ENCODE measurements at places on chromosomes 12 and 14.

- peak; percentile 53 for DNase-seq
These were observed 182.9 kb upstream of the SLC38A2 start for GRCh38 chr12:46555406-46555852.

GRCh38 chr12:32107359-32108267, 966 bp downstream of the BICD1 start:
- peak; percentile 54 for DNase-seq

DNA sequence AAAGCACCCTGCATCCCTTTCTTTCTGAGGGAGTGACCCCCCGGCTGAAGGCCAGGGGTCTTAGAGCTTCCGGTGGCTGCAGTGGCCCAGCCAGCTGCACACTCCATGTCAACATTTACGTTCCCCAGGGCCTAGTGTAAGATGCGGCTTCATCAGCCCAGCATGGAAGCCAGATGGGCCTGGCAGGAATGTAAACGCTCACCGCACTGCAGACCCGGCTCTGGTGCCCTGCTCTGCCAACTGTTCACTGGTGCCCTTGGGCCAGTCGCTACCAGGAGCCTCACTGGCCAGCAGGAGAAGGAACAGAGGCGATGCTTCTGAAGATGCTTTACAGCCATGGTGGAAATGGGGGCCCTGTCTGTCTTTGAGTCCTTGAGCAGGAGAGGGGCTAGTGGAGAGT, 8.6 kb upstream of the TMEM119 start:
- no peak for DNase-seq

- no peak for DNase-seq
These were observed 227.0 kb downstream of the PPM1H start for GRCh38 chr12:62707939-62708338.

DNA sequence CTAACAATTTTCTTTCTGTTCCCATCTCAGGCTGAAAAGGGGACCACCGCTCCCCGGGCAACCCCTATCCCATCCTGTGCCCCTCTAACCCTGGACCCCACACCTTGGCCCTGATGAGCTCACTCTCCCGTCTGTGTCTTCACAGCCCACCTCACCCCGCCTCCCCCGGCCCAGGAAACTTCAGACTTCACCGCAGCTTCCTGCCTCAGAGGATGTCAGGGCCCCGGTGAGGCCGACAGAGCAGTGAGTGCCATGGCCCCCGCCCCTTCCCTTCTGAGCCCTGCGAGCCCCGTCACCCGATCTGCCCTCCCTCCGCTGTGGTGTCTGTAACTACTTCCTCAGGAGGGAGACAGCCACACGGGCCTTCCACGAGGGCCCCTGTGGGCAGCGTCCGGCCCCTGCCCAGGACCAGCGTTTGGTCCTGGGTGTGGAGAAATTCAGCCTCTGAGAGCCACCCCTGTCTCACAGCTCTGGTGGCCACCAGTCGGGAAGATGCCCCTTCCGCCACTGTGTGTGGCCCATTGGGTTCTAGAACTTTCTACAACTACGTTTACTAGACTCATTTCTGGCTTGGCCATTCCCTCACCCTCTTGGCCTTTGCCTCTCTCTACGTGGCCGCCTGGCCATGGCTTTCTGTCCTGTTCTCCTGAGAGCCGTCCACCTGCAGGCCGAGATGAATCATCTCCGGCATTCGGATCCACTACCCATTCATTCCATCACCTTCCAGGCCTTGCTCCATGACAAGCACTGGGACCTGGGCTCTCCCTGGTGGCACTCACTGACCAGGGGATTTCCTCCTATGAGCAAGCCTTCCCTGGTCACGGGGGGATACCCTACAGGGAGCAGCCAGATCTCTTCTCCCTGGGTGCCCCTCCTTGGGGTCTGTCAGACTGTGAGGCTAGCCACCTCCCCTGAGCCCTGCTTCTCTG, 3.4 kb downstream of the RHOF start:
- DNase-seq, result no peak

DNA sequence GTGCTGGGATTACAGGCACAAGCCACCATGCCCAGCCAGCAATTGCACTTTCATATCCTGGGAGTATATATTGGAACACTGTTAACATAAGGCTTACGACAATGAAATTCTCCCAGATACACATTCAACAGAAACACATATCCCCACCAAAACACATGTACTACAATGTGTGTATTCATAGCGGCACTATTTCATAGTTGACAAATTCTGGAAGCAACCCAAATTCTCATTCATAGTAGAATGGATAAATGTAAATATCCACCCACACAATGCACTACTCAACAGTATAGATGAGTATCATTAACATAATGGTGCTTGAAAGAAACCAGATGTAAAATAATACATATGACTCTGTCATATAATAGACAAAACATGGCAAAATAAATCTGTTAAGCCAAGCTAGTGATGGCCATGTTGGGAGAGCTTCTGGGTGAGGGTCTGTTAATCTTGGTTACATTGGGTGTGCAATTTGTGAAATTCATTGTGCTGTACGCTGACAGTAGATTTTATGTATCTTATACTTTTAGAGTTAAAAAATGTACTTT, 2.6 kb upstream of the DNAAF2 start:
- DNase-seq, result no peak

- peak; percentile 20 for DNase-seq
These were observed 420.7 kb downstream of the ADAMTS20 start for GRCh38 chr12:43131301-43131700.

- peak; percentile 33 for DNase-seq
These were observed 334.5 kb downstream of the CACNA1C start for GRCh38 chr12:2387103-2387834.

DNA sequence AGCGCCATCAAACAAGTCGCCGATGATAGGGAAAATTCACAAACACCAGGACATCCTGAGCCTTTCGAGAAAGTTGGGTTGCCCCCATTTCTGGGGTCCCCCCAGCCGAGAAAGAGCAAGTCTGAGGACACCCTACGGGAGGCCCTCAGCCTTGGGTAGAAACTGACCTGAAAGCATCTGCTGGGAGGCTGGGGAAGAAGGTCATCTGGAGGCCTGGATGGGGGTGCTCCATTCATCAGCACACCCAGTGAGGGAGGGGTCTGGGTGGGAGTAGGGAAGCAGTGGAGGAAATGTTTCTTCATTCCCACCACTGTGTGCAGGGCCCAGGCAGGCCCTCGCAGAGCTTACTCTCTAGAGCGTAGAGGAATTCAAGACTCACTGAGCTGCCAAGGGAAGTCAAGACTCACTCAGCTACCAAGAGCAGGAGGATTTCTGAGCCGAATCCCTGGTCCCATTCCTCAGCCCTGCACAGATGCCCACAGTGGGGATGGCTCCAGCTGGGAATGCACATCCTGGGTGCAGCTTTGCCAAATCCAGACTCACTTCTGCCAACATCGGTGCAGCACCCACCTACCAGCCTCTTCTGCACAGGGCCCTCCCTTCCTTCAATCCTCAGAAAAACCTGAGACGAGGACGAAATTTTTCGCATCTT, 38.1 kb downstream of the DIO3 start:
- peak; percentile 3 for DNase-seq

DNA sequence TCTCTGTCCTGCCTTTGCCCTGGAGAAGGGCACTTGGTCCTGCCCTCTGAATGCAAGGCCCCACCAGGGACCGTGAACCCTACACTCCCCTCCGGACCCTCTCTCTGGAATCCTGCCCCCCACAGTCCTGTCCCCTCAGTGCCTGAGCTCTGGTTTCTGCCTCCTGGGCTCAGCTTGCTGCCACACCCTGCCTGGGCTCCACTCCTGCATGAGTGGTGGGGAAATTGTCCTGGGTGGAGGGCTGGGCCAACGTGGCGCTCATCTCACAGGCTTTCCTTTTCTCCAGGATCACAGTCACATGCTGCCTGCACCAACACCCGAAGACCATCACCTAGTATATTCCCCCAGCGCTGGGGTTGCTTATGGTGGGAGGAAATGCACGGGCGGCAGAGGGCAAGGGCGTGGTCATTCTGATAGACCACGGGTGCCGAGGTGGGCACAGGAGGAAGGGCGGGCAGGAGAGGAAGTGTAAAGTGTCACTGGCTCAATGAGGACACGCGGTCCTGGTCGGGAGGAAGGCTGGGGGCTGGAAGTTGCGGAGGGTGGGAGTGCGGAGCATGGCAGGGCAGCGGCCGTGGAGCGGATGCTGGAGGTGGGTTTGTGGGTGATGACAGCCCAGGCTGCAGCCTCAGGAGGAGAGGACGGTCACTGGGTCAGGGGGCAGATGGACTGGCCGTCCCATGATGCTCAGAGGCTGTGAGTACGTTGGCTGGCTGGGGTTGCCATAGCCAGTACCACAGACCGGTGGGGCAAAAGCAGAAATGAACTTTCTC, 99.5 kb downstream of the KIF26A start:
- DNase-seq, result no peak

DNA sequence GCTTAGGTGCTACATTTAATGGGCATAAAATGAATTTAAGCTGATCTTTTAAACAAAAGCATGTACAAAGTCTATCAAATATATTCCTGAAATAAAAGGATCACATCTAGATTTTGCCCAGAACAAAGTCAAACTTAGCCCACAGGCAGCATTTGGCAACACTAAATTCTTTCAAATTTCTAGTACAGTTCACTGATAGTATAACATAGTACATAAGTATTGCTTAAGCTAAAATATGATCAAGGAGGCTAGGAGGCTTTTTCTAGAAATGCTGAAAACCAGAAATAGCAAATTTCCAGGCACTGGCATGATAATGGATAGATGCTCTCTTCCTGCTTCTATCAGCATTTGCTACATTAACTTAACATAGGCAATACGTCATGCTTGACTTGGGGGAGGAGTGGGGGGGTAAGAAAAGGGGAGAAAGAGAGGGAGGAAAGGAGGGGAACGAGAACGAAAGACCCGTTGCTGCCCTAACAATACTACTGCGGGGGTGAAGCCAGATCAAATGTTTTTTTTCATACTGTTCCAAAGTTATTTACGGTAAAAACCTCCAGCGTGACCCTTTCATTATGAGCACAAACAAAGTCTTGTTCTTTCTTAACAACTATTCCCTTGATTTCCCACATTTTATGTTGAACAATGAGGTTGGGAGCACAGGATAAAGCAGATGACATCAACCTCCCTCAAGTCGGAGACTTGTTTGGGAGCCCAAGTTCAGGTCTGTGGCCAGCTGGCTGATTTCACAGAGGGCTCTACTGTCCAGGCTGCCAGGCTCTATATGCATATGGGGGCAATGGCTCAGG, 10.6 kb downstream of the TMED10 start:
- no peak for DNase-seq

DNA sequence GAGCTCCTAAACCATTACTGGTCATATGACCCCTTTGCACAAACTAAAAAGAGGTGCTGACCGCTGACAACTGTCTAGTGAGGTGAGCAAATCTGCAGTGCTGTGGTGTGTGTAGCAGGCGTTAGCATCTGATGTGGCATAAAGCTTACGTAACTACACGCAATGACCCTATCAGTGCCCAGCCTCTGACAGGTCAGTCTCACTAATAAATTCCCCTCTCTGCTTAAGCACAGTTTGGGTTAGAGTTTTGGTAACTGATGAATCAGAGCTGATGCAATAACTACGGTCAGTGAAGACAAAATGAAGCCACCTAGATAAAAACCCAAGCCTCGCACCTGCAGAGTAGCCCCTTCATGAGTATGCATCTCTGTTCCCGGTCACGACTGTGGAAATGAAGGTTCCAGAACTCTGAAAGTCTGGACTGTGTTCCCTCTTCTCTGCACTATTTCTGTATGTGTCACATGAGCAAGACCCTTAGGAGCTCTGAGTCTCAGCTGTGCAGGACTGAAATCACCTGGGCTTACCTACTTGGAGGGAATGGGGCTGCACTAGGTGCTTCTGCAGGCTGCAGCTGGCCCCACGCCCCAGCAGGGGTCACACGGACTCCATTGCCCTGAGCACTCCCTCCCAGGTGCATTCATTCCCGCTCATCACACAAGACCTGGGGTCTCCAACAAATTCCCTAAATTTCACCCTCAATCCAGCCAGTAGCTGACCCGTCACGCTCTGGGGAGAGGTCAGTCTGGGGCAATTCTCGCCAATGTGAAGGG, 54.4 kb downstream of the RIMBP2 start:
- no peak for DNase-seq

- no peak for DNase-seq
These were observed 17.8 kb upstream of the OXA1L start for GRCh38 chr14:22748631-22749068.

DNA sequence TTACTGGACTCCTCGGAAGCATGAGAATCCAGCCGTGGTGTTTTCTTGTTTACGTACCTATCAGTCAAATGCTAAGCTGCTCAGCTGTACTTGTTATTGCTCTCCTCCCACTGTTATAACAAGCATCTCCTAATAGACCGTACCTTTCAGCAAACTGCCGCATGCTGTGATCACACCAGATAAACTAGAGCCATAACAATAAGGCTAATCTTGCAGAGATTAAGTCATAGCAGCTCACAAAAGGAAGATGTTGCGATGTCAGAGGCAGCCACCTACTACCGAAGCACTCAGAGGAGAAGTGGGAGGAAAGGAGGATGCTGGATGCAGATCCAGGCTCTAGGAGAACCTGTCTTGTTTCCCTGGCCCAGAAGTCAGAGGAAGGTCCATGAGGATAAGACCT, 196.0 kb downstream of the GALC start:
- DNase-seq, result no peak

DNA sequence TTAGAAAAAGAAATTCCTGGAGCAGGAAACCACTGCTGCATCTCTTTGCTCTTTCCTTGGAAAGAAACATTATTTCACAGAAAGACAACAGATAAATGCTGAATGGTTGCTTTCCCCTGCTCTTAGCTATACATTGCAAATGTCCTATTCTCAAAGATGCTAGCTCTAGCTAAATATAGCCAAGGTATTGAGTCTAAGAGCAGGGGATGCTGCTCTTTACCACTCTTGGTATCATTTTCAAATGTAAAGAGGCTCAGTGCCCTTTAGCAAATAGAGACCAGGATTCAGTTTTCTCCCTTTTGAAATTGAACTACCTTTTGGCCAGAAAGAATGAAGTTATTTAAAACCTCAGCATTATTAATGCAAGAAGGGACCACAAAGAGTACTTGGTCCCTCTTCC, 104.0 kb upstream of the FUT8 start:
- no peak for DNase-seq

DNA sequence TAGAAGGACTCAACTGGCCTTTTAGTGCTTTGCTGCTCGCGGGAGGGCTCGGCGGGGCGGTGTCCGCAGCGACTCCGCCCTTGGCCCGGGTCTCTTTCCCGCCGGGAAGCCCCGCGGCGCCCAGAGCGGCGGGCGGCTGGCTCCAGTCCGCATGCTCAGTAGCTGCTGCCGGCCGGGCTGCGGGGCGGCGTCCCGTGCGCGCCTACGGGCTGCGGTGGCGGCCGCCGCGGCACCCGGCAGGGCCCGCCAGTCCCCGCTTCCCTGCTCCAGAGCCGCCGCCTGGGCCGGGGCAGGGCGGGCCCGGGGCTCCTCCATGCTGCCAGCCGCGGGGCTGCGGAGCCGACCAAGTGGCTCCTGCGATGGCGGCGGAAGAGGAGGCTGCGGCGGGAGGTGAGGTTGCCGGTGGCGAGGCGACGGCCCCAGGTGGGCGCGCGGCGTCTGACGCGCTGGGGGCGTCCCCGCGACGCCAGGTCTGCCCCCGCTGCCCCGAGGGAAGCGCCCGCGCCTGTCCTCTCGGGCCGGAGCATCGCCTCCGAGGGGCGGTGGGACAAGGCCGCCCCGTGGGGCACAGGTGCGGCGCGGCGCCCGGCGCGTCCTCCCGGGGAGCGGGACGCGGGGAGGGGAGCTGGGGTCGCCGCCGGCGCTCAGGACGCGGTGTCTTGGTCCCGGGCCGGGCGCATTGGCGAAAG, at the start of gene BMAL2:
TSS of gene BMAL2 (plus strand) at position 123 of the 689 bp plus-strand sequence. CDS start at position 360, 237 bp downstream.
- peak; percentile 86 for DNase-seq
